ENCODE measurements at places on chromosomes 7 and 10.

DNA sequence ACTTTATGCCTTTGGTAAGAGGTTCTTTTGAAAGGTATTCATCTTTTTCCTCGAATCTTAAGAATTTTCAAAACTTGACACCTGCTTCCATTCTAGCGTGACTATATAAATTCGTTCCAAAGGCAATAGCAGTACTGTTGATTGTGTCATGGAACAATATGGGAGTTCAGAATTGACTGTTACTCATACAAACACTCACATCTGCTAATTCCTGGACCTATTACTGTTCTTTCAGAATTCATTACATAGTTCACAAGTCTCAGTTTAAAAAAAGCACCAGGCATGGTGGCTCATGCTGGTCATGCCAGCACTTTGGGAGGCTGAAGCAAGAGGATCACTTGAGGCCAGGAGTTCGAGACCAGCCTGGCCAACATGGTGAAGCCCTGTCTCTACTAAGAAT, 80.9 kb downstream of the CACNB2 start:
- no peak for DNase-seq

- no peak for DNase-seq
Measured at GRCh38 chr7:10116511-10116910, 857.2 kb upstream of the PHF14 start.

DNA sequence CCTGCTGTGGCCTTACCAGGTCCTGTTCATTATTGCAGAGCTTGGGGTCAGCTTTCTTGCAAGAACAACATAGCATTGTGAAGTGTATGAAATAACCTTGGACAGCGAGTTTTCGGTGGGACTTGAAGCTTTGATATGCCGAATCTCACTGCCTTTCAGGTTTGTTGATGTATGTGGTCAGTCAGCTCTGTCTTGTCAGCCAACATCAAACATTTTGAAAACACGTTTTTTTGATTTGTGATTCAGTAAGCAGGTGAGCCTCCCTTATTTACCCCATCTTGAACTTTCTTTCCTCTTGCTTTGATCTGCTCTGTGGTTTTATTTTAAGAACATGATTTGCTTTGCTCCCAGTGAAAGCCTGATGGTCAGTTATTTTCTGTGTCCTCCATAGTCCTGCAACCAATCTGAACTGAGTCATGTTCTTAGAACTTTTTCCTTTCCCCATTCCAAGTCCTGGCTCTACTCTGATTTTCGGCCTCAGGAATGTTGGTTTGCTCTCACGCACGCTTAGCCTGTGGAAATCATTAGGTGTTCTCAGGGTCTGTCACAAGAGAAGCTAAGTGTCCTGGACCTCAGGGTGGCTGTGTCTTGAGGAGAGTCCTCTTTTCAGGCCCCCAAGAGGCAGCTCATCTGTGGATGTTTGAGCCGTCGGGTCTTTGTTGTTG, 8.7 kb downstream of the WBP1L start:
- no peak for DNase-seq

DNA sequence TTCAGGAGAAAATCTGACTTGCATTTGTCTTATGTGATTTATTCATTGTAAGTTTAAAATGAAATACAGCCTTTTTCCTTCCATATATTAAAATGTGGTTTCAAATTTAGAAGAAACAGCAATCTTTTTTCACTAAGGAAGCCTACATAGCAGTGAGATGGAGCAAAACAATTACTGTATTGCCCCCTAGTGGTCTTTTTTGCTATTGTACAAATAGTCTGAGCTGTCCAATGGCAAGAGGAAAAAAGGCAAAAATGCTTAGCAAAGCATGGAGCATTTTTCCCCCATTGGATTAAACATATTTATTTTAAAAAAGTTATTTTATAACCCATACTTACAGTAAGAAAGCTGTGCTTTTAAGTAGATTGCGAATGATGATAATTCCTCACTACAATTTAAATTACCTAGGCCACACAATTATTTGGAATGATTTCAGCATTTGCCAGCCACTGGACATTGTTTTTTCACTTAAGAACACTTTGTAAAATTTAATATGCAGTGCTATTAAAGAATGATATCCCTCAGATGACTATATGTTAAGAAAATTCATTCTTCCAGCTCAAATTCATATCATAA, 119.5 kb downstream of the CPED1 start:
- DNase-seq = peak; percentile 85

DNA sequence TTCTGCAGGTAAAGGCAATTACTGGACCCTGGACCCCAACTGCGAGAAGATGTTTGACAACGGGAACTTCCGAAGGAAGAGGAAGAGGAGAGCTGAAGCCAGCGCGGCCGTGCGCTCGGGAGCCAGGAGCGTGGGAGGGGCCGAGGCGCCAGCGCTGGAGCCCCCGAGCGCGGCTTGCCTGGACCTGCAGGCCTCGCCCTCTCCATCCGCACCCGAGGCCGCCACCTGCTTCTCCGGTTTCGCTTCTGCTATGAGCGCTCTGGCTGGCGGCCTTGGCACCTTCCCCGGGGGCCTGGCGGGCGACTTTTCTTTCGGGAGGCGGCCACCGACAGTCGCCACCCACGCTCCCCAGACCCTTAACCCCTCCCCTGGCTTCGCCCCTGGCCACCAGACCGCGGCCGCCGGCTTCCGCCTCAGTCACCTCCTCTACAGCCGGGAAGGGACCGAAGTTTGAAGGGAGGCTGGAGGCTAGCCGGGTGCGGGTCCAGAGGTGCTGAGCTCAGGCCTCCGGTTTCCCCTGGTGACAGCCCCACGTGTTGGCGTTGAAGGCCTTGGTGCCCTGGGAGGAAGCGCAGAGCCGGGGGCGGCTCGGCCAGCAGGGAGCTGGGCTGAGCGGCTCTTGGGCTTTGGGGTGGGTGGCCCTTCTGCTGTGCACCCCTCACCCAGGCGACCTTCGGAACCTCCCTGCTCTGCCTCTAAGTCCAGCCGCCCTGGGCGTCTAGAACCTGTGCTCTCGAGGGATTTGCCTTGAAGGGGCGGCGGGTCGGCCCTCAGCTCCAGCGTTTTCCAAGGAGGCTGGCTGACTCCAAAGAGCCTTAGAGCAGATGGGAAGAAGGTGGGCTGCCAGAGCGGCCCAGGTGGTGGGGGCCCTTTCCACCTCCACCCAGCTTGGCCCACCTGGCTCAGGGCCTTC, 1.8 kb downstream of the FOXI2 start:
- DNase-seq = peak; percentile 56

DNA sequence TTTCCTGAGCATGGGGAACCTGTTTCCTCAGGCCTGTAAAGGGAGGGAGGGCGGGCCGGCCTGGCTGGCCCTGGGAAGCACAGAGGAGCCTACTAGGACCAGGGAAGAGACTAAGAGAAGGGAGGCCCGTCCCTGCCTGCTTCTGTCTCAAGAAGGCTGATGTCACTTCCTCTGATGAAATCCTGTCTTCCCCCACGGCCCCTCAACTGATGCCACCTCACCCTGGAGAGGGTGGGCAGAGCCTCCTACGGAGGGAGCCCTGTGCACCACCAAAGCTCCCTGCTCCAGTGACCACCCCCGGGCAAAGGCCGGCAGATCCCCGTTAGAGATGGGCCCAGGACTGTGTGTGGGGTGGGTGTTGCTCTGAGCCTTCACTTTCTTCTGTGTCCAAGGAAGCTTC, 1.0 kb upstream of the PILRA start:
- no peak for DNase-seq

All from NCI-H526 (cell line).